ENCODE measurements at places on chromosomes 4 and X.

DNA sequence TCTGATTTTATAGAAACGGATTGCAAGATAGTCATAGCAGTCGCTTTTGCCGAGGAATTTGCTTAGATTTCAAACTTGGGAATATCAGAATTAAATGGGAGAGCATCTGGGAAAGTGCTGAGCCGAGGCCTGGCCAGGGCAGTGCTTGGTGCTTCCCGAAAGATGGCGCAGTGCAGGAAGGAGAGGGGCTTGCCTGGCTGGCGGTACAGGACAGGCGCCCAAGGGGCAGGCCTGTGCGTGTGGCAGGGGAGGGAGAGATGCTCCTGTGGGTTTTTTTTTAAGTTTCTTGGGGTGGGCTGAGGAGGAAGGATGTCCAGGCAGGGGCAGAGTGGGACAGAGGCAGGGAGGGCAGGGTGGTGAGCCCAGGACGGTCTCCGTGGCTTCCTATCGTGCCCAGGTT lies 241.1 kb downstream of the AFAP1 start:
- DNase-seq, result no peak

DNA sequence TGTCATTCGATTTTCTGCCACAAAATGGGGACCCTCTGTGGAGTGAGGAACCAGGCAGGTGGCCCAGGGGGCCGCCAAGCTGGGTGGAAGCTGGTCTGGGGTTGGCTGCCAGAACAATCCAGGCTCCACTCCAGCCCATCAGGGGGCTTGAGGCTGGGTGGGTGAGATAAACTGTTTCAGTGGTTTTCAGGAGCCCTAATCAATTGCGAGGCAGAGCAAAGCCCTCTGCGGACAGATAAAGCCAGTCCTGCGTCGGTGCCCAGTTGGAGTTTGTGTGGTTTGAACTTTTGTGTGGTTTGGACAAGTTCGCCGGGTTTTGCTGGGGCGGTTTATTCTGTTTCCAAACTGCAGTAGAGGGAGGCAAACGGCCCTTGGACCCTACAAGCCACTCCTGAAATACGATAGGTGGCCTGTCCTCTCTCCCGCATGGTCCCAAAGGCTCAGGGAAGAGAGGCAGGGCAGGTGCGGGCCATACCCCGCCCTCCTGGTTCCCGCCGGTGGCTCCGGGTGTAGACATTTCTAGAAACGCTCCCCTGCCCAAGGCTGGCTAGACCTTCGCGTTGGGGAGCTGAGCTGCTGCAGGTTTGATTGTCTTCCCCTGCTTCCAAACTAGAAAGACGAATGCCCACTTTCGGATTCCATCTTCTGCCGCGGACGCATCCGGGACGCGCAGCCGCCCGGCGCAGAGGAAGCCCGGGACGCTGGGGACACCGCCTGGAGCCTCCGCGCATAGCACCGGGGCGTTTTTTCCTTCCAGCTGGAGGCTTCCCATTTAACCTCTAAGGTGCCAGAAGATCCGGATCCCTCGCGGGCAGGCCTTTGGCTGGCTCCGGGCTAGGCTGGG lies 169.0 kb upstream of the BCOR start:
- DNase-seq, result no peak

DNA sequence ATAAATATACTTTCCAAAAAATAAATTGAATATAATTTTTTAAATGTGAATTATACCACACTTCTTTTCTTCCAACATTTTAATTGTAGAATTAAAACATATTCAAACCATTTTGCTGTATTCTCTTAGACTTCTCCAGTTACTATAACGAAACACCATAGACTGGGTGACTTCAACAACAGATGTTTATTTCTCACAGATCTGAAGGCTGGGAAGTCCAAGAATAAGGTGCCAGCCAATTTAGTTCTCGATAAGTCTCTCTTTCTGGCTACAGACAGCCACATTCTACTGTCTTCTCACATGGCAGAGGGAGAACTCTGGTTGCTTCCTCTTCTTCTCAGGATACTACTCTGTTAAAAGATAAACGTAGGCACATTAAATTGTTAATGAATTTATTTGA lies 155.8 kb upstream of the UGT8 start:
- DNase-seq, result no peak

DNA sequence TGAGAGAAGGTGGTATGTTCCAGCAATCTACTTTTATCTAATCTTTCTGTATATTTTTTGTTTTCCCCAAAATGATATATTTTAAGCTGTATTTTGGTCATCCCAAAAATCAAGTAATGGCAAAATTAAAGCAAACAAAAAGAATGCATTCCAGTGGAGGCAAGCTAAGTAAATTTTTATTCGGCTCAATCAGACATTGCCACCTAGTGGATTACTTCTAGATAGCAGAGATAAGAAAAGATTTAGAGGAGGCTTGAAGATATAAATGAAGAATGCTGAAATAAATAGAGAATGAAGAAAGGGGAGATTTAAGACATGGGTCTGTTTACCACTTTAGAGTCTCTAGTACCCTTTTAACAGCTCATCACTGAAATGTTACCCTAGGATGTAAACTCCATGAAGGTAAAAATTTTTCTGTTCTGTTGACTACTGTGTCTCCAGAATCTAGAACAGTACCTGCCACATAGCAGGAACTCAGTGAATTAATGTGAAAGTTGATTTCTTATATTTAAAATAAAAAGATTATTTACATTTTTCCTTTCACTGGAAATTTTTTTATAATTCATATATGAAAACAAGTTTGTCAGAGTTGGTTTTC lies 110.9 kb upstream of the ANK2 start:
- no peak for DNase-seq

DNA sequence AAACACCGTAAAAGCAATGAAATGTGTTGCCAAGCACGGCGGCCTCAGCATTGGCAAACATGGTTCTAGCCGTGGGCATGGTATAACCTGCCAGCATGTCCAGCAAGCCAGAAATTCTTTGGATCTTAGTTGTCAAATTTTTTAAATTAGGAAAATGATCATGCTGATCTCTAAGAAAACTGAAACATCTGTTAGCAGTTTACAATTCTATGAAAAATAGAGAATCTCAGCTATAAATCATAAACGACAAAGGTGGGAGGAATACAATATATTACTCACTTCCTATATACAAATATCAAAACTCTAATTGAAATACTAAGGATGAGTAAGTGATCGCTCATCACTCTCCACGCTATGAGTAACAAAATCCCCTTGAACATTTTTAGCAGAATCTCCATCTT lies 130.3 kb downstream of the ADGRA3 start:
- DNase-seq, result no peak

- no peak for DNase-seq
These were observed 190.9 kb downstream of the GABRB1 start for GRCh38 chr4:47222276-47222675.

- DNase-seq, result no peak
These were observed 122.4 kb downstream of the BCOR start for GRCh38 chrX:39975101-39975925.

- no peak for DNase-seq
These were observed 170.4 kb upstream of the CASK start for GRCh38 chrX:42093756-42094155.

DNA sequence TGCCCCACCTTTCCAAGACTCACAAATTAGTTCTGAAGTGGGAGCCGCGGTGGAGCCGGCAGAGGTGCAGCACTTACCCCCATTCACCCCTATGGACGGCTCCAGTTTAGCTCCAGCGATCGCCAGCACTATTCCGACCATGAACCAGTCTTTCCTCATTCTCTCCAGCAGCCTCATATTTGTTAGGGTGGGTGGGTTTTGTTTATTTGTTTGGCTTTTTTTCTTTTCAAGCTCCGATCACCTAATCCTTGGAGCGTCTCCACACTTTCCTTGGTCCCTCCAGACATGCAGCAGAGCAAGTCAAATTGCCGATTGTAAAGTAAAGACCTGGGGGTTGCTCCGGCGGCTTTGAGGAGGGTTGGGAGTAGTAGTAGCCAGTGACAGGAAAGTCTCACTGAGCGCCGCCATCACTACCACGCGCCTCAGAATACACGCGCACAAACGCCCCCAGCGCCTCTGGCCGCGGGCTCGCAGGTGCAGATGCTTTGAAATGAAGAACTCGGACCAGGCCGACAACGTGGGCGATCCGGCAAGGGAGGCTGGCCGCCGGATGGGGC lies at the start of gene SLC10A7:
SLC10A7 (minus strand) TSS at position 400 of the 557 bp plus-strand sequence; CDS start at position 177, 223 bp downstream.
- DNase-seq, result no peak

DNA sequence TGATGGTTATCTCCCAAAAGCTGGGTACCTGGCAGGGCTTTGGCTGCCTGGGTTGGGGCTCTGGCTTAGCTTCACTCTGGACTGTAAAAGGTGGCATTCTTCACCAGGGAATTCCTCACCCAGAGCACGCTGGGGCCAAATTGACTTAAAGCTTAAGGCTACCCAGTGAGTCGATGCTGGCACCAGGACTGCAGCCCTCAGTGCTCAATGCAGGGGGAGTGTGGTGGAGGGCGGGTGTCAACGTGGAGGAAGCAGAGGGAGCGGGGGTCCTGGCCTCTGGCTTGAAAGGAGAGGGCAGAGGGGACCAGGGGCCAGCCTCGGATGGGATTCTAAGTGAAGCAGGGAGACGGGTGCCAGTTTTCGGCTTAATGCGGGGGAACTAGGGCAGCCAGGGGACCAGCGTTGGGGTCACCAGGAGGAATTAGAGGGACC lies 446 bp upstream of the FAM50A start:
- no peak for DNase-seq

DNA sequence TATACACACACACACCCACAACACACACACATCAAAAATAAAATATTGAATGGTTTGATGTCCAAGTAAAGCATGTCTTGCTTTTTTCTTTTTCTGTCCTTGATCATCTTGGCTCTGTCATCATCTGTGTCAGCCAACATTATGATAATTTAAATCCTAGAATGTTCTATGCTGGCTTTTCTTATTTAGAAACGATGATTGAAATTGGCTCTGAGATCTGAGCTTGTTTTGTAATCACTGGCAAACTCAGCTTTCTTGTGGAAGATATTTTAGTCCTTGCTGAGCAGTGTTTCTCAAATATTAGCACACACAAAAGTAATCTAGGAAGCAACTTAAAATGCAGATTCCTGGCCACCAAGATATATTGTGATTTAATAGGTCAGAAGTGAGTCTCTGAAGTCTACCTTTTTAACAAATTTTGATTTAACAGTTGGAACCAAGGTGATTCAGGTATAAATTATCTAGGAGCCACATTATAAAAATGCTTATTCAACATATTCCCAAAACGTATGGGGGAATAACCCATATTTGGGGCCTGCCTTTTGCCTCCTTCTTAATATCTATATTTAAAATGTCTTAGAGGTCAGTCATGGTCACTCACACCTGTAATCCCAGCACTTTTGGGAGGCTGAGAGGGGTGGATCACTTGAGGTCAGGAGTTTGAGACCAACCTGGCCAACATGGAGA lies 24.0 kb upstream of the DSPP start:
- DNase-seq, result no peak

- no peak for DNase-seq
These were observed 312.8 kb downstream of the TENM3 start for GRCh38 chr4:182555997-182556418.

GRCh38 chrX:93461060-93461459 lies 212.3 kb downstream of the NAP1L3 start:
- DNase-seq, result no peak

Data from cortex of kidney (tissue), 1 donor.